Inflammatory macrophage treated with lipopolysaccharide for 1 hour (primary cell): ENCODE measurements at places on chromosomes 5 and 9.

- no peak for DNase-seq
Observed at GRCh38 chr5:112064271-112064701, 307.3 kb upstream of the NREP start.

DNA sequence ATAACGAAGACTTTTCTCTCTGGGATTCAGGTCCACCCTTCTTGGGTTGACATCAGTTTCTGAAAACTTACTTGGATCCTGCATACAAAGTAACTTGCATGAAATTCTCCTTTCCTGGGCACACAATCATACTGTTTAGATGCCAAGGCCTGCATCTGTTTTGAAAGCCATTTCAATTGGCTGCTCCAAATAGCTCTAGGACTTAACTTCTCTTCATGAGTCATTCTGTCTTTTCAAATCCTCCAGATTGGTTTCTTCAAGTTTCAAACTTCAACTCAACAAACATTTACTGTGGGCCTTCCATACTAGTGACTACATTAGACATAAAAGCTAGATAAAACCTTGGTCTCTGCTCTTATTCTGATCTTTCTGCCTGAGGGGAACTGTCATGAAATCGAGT, 54.8 kb upstream of the HMHB1 start:
- DNase-seq, result no peak

GRCh38 chr9:99488131-99489059, 266.3 kb downstream of the SEC61B start:
- DNase-seq, result no peak

DNA sequence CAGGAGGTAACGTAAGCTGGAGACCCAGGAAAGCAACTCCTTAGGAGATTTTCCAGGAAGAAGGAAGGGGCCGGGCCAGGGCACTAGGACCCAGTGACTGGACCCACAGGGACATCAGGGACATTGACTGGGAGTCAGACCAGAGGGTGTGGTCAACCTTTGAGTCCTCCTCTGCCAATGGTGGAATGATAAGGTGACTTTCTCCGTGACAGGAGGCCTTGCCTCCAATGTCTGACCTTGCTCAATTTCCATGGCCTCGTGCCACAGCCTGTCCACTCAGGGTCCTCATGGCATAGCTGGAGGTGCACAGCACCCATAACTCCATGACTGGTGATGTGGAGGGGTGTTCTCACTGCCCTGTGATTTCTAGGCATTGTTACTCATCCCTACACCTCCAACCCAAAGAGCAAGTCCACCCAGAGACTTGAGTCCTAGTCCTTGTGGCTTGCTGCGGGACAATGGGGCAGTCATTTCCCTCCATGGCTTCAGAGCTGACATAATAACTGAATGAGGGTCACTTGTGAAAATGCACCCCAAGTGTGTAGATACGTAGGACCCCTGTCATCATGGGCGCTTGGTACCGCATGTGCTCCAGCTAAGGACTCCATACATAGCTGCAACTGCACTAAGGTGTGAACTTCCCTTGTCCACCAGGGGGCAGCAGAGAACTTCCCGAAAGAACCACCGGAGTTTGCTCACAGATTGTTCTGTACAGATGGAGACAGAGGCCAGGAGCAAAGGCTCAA, 4.1 kb upstream of the AMBP start:
- DNase-seq, result peak; percentile 95

DNA sequence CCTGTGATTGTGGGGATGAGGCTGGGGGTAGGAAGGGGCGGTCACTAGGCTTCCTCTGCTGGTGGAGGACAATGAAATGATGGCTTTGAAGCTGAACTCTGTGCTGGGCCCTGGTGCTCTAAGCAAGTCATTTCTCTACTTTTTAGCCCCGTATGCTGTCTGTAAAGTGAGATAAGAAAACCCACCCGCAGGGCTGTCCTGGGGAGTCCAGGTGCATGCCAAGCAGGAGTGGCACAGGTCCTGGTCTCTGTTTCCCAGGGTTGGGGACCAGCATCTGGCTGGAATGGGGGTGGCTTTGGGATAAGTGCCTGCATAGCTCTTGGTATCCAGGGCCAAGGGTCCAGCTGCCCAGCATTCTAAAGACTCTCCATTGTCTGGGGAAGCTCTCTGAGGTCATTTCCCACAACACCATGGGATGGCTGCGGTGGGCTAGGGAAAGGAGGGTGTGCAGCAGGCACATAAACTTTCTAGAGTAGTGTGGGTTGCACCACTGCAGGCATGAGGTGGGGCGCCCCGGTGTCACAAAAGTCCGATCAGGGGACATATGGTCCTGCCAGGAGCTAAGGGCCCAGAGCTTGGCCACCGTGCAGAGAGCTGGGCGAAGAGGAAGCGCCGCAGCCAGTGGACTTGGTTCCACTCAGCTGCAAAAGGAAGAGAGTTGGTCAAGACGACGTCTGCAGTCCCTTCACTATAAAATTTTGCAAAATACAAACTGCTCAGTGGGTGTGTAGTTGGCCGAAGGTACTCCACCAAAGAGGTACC, 25.6 kb upstream of the GTF3C5 start:
- DNase-seq, result no peak

- DNase-seq, result no peak
Observed at GRCh38 chr5:144247131-144247530, 76.5 kb downstream of the KCTD16 start.

DNA sequence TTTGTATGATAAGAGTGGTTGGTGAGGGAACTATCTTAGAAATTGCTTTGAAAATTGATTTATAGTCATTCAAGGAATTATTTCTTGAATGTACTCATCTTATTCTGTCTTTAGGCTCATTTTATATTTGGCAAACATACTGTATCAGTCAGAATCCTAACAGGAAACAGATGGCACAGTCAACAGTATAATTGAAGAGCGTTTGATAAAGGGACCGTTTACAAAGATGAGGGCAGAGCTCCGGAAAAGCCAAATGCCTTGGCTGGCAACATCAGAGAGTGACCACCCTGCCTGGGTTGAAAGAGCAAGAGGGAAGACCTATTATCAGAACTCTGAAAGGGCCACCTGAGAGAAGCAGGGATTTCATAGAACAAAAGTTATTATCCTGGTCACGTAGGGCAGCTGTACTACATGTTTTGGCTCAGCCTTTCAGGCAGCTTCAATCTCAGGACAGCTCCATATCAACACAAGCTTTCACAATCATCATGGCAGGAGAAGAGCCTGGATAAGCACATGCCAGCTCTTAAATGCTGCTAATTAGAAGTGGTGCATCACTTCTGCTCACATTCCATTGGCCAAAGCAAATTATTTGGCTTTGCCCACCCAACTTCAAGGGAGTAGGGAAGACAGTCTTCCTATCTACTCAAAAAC, 47.2 kb upstream of the ARL15 start:
- DNase-seq, result no peak

DNA sequence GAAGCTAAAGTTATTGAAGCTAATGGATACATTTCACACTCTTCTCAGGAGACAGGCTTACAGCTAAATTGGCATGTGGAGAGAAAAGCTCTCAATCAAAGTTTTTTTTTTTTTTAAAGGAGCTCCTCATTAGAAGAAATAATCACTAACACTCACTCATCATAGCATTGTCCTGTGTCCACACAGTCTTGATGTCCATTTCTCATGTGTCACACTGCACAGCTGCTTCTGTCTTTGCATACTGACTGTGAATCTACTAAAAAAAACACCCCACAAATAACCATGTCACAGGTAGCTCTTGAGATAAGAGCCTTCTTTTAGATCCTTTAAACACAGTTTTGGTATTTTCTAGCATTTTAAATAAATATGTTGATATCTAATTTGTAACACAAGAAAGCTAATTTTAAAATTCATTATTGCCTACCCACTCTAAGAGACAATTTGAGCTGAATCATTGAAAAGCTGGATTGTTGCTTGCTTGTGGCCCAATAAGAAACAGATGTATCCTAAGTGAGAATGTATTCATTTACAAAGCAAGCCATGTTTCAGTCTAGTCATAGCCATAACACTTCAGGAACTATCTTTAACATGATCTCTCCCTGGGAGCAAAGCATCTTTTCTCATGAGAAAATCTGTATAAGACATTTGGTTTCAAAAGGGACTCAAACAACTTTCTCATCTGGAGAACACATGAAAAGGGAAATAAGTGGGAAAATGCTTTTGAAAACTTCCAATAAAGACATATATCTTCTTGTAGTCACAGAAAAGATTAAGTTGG, 48.1 kb upstream of the PCSK1 start:
- no peak for DNase-seq

- DNase-seq, result no peak
Observed at GRCh38 chr9:123395276-123395688, 39.3 kb downstream of the CRB2 start.

DNA sequence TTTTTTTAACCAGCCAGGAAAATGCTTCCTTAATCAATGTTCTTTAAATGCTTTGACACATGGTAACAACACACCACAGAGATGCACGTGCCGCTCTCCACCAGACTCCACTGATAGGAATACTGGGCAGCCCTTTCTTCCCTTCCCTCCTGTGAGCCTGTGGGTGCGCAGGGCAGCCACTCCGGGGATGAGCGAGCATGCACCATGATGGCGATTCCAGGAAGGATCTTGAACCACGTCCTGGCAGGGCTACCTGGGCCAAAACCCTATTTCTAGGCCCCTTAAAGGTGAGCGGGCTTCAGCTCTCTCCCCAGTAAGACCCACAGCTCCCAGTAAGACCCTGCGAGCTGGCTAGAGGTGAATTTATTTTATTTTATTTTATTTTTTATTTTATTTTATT, 128.2 kb downstream of the MVB12B start:
- no peak for DNase-seq

DNA sequence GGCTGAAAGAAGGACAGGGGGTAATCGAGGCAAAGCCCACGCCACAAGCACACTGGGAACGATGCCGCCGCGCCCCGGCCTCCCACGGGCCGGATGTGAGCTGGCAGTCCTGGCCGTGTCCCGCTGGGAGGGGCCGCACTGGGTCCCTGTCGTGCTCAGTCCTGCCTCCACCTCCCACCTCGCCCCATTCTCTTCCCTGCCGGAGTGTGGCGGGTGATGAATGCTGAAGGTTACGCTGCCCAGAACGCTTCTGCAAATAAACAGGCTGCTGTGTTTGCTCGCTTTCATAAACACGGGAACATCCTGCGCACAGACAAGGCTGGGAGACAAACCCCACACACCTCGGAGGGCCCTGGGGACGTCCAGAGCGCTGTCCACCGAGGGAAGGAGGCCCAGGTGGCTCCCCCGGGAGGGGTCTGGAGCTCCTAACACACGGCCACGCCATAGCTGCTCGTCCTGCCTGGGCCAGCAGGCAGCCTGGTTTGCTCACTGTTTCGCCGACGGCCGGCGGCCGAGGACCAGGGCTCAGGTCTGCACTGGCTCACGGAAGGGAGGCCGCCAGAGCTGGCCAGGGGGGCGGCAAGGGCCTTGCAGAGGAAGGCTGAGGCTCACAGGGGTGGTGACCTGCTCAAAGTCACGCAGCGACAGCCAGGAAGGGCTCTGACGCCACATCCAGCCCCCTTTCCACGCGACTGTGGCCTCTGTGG, 2.3 kb downstream of the DNLZ start:
- DNase-seq, result no peak

DNA sequence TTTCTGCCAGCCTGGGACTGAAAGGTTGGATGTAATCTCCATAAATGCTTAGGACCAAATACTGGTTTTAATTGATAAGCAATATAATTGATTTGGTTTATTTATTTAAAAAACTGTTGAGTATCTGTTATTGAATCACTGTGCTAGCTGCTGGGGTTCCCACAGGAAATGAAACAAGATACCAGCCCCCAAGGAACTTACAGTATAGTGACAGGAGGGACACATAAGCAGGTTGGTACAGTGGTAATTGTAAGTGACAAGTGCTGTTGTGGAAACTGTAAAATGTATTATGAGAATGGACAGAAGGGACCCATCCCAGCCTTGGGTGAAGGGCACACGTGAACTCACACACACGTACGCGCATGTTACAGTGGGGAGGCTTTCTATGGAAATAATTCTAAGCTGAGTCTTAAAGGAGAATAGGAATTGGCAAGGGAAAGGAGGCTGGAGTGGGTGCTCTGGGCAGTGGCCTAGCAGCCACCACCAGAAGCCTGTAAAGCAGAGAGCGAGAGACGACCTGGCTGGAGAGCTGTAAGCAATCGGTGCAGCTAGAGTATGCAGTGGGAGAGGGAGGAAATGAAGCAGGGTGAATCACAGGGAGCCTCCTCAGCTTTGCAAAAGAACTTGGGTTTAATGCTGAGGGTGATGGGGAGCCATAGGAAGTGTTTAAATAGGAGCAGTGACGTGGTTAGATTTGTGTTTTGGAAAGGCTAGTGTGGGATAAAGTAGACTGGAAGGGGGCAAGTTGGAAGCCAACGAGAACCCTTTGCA, 39.3 kb downstream of the GLRA1 start:
- no peak for DNase-seq

DNA sequence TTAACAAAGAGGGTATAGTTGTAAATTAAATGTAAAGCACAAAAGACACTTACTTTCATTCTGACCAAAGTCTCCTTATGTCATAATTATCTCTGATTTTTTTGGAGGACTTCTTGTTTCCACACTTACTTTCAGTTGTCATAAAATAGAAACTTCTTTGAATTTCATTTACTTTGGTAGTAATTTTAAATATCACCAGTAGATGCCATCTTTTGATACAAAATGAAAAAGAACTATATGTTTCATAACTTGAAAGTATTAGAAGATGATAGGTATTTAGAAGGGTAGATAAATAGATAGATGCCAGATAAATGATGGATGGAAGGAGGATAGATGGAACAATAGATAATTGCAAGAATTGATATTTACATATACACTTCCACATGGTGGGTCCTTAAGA, 1865.3 kb upstream of the CDH9 start:
- no peak for DNase-seq

GRCh38 chr5:62606878-62607277, 28.3 kb downstream of the LRRC70 start:
- DNase-seq, result no peak

DNA sequence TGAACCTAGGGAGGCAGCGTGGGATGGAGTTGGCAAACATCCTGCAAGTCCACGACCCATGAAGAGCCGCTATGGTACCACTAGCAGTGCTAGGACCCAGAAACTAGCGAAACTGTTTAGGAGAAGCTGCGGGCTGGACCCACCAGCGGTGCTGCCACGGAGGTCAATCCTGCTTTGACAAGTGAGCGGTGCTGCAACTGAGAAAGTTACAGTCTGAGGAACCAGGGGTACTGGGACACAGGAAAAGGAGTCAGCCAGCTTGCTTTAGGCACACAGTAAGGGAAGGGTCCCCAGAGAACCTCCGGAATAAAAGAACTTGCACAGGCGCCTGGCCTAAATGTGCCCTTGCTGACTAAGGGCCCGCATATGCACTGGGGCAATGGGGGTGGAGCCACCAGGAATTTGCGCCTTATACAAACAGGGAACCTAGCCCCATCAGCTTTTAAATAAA, 23.6 kb upstream of the ANXA2R start:
- DNase-seq, result no peak
